ENCODE measurements at places on chromosomes 3 and 15.

DNA sequence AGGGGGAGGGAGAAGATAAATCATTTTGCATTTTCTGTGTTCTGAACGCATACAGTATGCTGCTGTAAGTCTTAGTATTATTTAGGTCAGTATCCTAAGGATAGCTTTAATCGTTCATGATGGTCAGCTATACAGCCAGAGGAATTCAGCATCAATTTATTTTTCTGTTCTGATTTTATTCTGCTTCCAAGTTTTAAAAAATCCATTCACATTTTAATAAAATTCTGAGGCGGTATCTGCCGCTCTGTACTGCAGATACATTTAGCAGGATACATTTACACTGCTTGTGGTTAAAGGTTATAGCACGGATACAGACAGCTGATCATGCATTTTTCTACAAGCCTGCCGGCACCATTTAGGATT is 17.8 kb downstream of the ZBTB38 start:
- DNase-seq, result no peak

GRCh38 chr3:139117136-139117675 is 72.5 kb upstream of the PRR23C start:
- DNase-seq, result no peak

- DNase-seq, result no peak
Measured at GRCh38 chr15:47961401-47962090, 159.2 kb upstream of the SLC24A5 start.

DNA sequence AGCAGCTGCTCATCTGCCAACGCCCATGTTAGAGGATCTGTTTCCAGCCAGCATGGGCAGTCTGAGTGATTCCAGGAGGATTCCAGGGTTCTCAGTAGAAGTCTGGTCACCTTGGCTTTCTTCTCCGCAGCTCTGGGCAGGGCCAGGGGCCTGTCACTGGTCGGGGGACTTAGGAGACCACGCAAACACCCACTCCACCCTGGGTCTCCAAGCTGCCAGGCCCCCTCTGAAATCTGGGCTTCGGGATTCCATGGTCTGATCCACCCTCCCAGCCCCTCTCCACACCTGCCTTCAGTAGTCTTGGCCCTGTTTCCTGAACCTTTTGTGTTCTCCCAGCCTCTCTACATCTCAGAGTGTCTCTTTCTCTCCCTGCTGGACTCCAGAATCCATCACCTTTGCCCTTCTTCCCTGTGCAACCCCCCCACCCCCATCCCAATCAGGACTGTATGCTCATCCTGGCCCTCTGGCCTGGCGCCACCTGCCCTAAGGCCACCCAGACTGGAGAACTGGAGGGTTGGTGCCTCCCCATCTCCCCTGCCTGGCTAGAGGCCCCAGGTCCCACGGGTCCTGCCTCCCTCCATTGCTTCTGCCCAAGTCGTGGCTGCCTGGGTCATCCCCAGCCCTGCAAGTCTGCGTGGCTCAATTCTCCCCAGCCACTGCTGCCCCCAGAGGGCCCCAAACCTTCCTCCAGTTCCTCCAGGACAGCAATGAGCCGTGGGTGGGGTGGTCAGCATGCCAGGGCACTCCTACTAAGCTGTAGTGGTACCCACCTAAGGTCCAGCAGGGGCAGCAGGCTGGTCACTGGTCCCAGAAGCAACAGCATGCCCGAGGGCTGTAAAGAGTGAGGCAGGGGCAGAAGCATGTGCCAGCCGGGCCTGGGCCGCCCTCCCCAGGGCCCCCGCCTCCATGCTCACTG is 102.8 kb downstream of the TBC1D2B start:
- no peak for DNase-seq

GRCh38 chr15:25070353-25070963 is 115.7 kb downstream of the SNRPN start:
- DNase-seq, result no peak

DNA sequence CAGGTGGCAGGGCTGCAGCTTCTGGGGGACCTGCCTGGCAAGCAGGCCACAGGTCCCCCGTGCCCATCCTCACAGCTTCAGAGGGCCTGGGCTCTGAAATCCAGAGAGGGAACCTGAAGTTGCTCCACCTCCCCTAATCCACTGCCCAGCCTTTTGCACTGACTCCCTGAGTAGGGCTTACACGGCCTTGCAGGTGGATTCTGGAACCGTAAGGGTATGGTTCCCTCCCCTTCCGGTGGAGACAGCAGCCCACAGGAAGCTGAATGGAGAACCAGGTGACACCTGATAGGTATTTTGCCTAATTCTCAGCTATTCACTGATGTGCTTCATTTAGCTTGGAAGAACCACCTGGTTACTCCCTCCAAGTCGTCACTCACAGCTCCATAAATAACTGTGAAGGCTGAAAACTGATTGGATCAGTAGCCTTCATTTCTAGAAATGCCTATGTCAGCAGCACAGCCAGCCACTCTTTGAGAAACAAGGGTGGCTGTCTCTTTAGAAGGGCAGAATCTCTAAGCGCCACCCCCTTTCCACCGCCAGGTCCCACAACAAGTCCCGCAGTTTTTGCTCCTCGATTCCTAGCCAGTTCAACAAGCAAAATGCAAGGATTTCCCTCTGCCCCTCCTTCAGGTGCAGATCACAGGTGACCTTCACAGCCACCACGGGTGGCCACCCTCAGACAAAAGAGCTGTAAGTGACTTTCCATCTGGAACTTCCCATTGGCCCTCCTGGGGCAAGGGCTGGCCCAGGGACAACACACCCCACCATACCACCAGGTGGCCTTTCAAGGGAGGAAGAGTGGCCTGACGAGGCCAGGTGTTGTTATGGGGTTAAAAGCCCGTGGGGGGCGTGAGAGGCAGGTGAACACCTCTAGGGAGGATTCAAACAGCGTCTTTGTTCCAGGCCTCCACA is 112.9 kb downstream of the SEC22A start:
- no peak for DNase-seq

DNA sequence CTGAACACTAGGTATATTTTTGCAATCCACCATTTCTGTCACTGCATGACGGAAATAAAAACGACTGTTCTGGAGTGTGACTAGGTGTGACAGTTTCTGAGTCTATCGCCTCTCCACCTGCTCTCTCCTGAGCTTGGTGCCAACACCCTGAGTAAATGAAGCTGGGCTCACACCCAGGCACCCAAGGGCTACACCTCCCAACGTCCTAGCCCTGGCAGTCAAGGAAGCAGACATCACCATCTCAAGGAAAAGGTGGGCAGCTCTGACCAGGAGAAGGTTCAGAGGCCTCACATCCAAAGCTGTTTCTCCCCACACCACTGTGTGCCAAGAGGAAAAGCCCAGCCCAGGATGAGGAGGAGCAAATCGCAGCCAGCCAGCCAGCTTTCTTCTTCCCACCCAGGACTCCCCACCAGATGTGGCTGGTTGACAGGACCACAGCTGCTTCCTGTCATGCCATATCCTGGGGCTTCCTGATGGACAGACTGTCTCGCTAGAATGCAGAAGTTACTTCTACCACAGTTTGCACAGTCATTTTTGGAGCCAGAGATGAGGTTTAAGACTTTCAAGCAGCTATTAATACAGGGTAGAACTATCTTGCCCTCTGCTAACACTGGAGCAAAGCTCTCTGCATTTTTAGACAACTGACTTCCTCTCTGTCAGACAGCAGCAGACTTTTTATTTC is 3.3 kb downstream of the SCAMP2 start:
- peak; percentile 44 for DNase-seq

- DNase-seq, result no peak
Measured at GRCh38 chr3:16932877-16933276, 48.1 kb downstream of the PLCL2 start.

DNA sequence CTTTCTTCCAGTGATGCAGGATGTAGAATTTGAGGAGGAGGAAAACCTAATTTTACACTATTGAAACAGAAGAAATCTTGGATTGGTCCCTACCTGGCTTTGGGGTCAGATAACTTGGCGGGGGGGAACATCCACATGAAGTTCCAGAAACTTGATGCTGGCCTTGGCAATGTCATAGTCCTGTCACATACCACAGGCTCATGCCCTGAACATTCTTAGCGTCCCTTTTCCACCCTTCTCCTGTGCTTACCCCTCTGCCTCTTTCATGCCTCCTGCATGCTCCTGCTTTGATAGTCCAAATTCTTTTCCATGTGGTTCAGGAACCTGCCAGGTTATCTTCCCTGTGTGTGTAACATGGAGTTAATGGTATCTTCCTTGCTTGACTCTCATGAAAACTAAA is 110.6 kb downstream of the UNC13C start:
- DNase-seq, result no peak

DNA sequence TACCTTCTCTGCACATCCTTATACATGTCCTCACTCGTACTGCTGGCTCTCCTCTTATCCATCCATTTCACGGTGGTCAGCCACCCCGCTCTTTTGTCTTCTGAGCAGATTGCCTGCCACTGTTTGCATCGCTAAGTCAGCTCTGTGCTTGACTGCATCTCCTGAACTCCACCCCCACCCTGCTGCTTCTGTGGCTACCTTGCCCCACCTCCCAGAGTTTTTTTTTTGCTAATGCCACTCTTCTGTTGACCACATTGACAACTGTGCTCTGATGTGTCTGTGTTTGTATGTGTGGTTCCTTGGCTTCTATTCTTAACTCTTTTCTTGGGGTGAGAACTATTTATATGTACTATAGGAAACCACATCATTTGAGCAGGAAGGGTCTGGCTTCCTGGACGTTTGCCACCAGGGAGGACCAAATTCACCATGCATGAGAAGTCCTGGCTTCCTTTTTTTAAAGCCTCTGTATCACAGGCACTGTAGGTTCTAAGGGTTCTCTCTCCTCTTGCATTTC is 12.8 kb upstream of the MTMR10 start:
- no peak for DNase-seq

- DNase-seq, result no peak
Measured at GRCh38 chr15:100692671-100693070, 90.3 kb downstream of the ASB7 start.

DNA sequence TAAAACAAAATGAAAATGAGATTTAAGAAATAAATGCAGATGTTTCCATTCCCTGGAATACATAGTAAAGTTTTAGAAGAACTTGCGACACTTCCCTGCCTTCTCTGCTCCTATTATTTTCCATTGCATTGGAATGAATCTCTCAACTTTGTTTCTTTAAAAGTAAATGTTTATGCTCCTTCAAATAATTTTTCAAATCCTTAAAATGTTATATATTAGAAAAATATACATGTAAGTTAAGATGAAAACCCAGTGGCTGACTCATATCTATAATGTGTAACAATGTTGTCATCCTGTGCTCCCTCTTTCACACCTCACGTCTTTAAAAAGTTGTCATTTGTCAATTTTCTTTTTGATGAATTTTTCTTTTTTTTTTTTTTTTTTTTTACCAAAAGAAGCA is 3.6 kb downstream of the RBMS3 start:
- no peak for DNase-seq

- no peak for DNase-seq
Measured at GRCh38 chr3:70658513-70659310, 346.3 kb upstream of the MDFIC2 start.

DNA sequence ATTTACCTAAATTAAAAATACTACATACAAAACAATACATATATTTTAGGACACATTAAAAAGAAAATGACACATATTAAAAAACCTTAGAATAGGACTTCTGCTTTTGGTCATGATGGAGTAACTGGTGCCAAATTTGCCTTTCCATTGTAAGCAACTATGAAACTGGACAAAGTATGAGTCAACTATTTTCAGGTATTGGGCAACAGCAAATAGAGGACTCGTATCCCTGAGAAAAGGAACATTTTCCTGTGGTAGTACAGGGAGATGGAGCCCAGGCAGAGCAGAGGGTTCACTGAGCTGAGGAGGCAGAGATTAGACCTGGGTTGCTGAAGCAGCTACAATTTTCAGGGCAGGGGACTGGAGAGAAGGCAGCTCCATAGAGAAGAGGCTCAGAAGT is 14.7 kb downstream of the CCR1 start:
- DNase-seq, result no peak

DNA sequence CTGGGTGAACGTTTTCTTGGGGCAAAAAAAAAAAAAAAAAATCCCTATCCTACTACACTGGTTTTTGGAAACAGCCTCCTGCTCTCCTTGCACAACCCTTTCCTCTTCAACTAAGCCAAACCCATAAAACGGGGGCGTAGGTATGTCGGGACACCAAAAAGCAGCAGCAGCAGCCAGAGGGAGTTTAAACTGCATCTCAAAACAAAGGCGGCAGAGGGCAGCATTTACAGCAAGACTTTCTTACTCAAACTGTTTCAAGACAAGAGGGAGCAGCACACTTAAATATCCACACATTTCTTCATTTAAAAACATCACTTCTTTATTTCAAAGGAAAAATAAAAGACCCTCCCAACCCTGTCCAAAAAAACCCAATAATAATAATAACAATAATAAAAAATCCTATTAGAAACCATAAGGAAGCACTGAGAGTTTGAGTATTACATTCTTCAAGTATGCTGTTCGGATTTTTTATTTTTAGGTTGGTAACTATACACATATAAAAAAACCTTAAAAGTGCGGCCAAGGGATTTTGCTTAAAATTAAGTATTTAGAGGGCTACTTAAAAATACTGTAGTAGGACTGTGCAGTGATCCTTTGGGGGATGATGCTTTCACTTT is 43.9 kb upstream of the PLXND1 start:
- peak; percentile 79 for DNase-seq

DNA sequence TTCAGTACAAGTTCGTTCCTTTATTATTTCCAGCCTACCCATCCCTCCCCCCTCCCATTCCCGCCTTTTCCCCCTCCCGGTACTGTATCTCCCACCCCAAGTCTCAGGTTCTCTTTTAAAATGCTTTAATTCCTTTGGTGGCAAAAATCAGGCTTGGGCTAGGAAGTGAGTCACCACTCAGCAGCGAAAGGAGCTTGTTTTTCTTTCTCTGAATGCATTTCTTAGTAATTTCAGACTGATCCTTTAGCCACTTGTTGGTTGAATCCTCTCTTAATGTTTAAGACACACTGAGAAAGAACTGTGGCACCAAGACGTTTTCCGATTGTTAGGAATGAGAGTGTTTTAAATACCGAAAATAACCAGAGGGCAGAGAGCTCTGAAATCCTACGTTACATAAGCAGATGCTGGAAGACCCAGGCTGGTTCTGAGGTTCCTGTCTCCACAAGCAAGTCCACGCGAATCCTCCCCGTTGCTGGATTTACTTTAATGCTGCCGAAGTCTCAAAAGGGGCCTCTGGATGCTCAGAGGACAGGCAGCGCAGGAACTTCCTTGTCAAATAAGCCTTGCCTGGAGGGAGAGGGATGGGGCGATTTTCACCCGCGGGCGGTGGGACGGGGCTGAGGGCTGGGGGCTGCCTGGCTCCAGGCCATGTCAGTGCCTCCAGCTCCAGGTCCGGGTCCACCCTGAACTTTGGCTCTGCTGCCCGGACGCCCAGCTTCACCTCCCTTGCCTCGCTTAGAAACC is 854 bp upstream of the COL8A1 start:
- DNase-seq, result peak; percentile 39

- DNase-seq, result no peak
Measured at GRCh38 chr3:64644483-64644882, 43.3 kb downstream of the ADAMTS9 start.

DNA sequence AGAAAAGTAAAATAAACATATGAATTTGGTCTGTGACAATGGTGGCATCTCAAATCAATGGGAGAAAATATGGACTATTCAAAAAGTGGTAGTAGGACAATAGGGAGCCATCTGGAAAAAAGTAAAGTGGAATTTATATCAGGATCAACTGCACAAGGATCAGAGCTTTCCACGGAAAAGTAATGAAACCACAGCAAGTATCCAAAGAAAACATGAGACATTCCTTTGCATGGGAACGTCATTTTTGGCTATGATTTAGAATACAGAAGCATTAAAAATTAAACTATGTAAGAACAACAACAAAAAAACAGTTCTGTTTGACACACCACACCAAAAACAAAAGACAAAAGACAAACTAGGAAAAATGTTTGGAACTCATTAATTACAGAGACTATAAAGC is 18.7 kb downstream of the CRBN start:
- peak; percentile 9 for DNase-seq

- no peak for DNase-seq
Measured at GRCh38 chr15:90101130-90101968, 919 bp downstream of the IDH2 start.

Measured in AG20443 (cell line).